ENCODE measurements at places on chromosomes 7 and 10. TPM values are rescaled to one million over a fixed set of nuclear protein-coding genes. Genes with fewer than 3 reads are reported as not detected.

NPY gene
- not detected for total RNA-seq

OR2A1 gene
- total RNA-seq = not detected

PAPOLB gene
- not detected for total RNA-seq

CRPPA gene
- 0.34 TPM for total RNA-seq

DRGX gene
- not detected for total RNA-seq

EVX1 gene
- not detected for total RNA-seq

DMBT1 gene
- total RNA-seq = not detected

PVRIG gene
- total RNA-seq = not detected
